ENCODE measurements at places on chromosomes 5 and 9.

DNA sequence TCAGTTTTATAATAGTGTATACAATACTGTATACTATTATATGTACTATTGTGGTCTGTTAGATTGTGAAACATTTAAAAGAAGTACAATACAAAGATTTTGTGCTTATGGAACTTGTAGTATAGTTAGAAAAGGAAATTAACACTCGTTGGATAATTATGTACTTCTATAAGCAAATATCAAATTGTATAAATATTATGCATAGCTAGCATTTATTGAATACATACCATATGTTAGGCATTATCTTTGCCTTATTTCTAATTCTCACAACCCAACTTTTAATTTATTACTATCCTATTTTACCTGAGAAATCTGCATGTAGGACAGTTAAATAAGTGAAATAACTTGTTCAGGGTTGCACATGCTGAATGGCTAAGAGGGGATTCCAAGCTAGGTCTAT lies 37.5 kb downstream of the RAB3C start:
- no peak for DNase-seq

DNA sequence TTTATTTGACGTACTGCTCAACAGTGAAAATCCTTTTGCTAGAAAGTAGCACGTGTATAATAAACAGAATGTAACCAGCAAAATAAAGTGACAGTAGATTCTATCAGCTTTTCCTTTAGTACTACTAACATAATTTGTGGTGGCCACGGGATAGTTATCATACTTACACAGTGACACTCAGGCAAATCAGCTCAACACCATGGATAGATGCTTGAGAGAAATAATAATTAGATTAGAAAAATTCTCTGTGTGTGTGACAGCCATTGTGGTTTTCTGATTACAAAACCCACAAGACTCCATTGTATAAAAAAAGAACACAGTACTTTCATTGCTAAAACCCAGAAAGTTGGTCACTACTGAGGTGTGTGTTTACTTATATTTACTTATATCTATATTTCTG lies 101.1 kb downstream of the MUSK start:
- no peak for DNase-seq

GRCh38 chr9:129173296-129174101 lies 4.6 kb downstream of the IER5L start:
- DNase-seq = no peak

- no peak for DNase-seq
Observed at GRCh38 chr5:138339091-138339456, 1.0 kb downstream of the FAM53C start.

GRCh38 chr5:149195337-149195887 lies 54.1 kb downstream of the ABLIM3 start:
- no peak for DNase-seq

GRCh38 chr5:103523319-103523718 lies 39.3 kb downstream of the NUDT12 start:
- no peak for DNase-seq

GRCh38 chr9:94913550-94913949 lies 187.1 kb downstream of the AOPEP start:
- DNase-seq = no peak

DNA sequence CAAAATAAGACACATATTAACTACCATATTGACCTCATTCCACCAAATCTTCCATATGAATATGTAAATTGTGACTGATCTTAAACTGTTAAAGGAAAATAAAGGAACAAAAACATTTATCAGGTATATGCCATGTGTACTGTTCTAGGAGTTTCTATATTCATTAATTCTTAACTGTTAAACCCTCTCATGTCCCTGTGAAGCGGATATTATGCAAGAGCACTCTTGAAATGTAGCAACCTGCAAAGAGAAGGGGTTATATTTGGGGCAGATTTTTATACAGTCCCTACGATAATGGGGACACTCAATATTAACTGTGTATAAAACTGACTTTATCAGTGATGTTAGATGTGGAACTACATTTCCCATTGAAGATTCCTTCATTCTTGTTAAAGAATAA lies 184.9 kb upstream of the OR13F1 start:
- no peak for DNase-seq

- no peak for DNase-seq
Observed at GRCh38 chr5:167870055-167870454, 421.4 kb upstream of the WWC1 start.

DNA sequence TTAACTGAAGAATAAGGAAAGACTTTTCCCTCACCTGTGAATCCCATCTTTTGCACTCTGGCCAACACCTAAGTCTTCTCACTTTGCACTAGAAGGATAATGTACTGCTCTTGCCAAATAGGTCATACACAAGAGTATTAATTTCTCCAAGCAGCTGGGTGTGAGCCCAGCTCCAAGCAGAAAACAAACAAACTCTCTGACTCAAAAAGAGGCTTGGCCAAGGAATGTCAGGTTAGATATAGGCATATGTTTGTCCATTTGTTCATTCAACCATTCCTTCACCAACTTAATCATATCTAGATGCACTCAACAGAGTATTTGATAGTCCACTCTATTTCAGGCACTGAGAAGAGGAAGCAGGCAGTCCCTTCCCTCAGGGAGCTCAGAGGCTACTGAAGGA lies 84.4 kb downstream of the HTR4 start:
- DNase-seq = no peak

- no peak for DNase-seq
Observed at GRCh38 chr5:140609126-140609525, 23.8 kb downstream of the CD14 start.

- no peak for DNase-seq
Observed at GRCh38 chr5:145579301-145579700, 255.8 kb downstream of the PRELID2 start.

DNA sequence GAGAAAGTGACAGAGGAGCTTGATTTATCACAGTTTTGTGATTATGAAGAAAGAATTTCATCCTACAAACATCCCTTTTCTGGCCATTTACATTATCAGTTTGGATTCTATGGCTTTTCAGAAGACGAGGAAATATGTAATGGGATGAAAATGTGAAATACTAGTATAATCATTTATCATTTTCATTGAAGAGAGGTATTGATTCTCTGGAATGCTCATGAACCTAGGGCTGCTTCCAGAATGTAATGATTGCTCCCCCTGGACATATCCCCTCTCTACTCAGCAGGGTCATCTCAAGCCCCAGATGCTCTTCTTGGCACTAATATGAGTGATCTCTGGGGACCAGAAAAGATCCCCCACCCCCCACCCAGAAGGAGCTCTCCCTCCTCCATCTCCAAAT lies 106.7 kb upstream of the ZNF618 start:
- DNase-seq = no peak

DNA sequence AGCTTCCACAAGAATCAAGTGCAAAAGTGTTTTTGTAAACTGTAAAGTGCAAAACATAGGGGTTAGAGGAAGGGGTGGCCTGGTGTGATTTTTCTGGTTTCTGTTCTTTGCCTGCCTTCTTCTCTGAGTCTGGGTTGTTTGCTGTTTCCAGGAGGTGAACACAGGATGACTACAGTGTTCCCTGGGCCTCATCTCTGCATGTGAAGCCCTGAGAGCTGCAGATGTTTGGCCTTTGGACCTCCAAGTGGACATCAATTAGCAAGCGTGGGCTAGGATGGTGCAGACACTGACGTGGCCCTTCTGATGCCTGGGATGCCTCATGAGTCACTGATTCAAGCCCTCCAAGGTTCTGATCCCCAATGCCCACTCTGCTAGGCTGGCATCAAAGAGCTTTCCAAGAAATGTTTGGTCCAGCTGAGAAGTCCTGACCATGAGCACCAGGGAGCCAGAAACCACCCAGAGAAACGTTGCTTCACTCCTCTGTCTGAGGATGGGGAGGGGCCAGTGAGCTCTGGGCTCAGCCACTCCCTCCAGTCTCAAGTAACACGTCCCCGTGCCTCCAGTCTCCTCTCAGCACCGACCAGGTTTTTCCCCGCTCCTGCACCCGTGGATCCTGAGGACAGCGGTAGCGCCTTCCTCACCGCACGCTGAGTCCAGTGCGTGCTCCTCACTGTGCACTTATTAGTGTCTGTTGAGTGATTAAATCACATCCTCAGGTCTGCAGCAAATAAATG lies 7.6 kb downstream of the IL9 start:
- no peak for DNase-seq

GRCh38 chr5:141476132-141476911 lies 556 bp downstream of the PCDHGC3 start:
- no peak for DNase-seq

DNA sequence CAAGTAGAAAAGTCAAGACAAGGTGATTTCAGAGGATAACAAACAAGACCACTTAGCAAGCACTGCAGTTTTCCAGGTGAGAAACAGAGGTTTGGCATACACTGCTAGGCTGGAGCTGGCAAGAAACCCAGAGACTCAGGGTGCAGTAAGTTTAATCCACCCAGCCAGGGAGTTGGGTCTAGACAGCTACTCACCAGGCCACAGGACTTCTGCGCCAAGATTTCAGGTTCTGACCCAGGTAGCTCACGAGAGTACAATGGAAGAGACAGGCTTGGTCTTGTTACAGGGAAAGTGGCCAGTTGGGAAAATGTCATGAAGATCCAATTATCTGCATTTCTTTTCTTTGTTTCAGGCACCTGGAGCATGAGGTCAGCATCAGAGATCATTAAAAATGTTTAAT lies 9.8 kb downstream of the SMIM23 start:
- no peak for DNase-seq

DNA sequence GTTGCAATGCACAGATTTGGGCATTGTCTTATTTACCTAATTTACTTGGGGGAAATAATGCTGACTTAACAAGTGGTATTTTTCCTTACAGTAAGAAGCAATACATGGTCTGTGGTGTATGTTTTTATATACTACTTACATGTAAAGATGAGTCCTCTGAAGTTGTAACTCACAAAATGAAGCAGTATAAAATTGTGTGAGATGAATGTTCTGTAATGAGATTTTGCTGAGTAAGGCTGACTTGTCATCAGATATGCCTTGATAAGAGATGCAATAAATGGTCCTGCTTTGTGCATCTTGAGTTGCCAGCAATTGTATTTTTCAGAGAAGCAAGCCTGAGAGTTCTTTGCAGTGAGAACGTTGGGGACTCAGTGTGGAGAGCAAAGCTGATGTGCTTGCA lies 92.2 kb upstream of the GNAQ start:
- DNase-seq = no peak

- DNase-seq = no peak
Observed at GRCh38 chr5:62707563-62707962, 128.9 kb downstream of the LRRC70 start.

- no peak for DNase-seq
Observed at GRCh38 chr9:93346231-93347112, 105.0 kb upstream of the FAM120A start.

DNA sequence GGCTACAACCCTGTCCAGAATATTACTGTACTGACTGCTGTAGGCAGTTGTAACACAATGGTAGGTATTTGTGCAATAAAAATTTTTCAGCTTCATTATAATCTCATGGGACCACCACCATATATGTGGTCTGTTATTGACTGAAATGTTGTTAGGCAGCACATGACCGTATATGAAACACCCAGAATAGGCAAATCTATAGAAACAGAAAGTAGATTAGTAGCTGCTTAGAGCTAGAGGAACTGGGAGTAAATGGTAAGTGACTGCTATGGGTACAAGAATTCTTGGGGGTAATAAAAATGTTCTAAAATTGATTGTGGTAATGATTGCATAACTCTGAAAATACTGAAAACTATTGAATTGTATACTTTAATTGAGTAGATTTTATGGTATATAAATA lies 185.7 kb downstream of the ESM1 start:
- DNase-seq = no peak

DNA sequence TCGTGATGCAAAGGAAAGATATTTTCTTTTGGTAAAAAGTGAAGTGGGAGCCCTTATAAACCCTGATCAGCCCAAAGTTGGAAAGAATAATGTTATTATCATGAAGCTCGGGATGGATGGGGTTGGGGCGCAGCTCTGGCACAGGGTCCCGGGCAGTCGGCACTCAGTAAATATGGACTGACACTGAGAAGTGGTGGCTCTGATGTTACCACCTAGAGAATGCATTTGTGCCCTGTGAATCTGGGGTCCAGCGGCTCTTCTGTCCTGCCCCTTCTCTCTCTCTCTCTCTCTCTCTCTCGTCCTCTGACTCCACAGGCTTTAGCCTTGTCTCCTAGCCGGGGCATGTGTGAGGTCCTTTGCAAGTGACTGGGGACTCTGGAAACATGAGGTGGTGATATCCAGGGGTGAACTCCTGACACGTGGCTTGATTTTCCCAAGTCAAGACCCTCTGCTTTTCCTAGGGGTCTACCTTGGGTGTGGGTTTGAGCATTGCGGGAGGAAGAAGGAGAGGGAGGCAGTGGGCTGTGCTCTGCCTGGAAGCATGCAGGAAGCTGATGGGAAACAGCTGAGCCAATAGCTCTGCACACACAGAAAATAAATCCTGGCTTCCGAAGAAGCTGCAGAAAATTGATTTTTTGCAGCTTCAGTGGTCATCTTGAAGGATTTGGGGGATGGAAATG lies 162.7 kb downstream of the MACROH2A1 start:
- no peak for DNase-seq

DNA sequence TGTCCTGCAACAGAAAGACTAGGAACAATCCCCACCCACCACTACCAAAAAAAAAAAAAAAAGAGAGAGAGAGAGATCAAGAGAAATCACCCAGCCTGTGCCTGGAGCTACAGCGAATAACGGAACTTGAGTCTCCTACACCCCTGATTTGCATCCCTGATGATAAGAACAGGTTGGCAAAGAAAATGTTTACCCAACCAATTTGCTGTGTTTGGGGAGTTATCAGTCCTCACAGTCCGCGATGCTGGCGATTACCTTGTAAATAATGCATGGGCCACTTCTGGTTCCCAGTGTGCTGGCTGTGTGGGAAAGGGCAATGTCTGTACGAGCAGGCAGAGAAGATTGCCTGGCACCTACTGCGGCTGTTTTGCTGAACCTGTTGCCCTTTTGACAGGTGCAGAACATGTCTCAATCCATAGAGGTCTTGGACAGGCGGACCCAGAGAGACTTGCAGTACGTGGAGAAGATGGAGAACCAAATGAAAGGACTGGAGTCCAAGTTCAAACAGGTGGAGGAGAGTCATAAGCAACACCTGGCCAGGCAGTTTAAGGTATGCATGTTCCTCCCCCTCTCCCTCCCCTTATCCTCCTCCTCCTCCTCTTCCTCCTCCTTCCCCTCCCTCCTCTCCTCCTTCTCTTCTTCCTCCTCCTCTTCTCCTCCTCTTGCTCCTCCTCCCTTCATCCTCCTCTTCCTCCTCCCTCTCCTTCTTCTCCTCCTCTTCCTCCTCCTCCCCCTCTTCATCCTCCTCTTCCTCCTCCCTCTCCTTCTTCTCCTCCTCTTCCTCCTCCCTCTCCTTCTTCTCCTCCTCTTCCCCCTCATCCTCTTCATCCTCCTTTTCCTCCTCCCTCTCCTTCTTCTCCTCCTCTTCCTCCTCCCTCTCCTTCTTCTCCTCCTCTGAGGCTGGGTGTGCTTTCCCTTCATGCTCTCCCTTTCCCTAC lies 8.3 kb downstream of the OLFM1 start:
- no peak for DNase-seq

Measured in T-helper 1 cell (primary cell).